SHP77 (cell line): ENCODE measurements at places on chromosomes 7 and 10.

- no peak for DNase-seq
These were observed 68.2 kb upstream of the AHR start for GRCh38 chr7:17230099-17230807.

DNA sequence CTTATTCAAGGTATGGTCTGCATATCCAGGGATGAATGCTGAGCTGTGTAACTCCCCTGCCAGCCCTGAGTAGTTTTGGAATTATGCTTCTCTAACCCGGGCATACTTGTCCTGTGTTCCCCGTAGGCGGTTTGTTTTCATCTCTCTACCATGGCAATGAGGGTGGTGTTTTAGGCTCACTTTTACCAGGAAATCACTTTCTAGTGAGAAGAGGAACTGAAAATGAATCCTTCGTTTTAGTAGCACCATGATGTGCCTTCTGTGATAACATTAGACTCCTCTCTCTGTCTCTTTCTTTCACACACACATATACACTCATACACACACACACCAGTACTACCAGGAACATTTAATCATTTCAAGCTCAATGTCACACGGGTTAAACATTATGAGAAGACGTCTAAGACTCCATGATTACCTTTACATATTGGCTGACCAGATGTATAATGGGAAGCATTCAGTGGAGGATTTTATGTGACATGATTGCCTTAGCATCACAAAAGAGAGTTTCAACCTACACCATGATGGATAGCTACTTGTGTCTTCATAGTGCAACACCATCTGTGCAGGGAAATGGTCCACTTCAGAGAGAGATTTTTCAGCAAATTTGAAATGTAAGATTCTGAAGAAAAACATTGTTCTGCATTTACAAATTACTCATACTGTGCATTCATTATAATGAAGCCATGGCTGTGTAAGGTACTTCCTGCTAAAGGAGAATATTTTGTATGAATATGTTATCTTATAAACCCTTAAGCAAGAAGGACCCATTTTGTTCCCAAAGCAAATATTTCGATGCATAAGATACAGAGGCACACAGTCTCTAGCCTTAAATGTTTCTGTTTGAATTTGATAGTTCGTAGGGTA is 31.0 kb upstream of the PFKP start:
- DNase-seq: no peak

- DNase-seq: no peak
These were observed 54.1 kb downstream of the KIAA1217 start for GRCh38 chr10:24262929-24263590.

DNA sequence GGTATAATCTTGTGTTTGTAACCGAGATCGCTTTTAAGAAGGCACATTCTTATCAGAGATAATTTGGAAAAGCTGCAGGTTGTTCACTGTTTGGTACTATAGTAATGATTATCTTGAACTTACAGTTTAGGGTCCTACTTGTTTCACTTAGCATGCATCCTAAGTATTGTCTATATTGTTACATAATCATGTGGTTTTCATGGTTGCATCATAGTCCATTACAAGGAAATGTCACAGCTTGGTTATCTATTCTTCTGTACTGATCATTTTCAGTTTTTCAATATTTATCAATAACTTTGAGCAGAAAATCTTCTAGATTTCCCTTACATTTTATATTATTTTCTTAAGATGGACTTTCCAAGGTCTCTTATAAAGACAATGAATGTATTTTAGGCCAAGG is 116.3 kb downstream of the PLPP4 start:
- no peak for DNase-seq

GRCh38 chr10:96745950-96746349 is 25.6 kb upstream of the PIK3AP1 start:
- DNase-seq: no peak

DNA sequence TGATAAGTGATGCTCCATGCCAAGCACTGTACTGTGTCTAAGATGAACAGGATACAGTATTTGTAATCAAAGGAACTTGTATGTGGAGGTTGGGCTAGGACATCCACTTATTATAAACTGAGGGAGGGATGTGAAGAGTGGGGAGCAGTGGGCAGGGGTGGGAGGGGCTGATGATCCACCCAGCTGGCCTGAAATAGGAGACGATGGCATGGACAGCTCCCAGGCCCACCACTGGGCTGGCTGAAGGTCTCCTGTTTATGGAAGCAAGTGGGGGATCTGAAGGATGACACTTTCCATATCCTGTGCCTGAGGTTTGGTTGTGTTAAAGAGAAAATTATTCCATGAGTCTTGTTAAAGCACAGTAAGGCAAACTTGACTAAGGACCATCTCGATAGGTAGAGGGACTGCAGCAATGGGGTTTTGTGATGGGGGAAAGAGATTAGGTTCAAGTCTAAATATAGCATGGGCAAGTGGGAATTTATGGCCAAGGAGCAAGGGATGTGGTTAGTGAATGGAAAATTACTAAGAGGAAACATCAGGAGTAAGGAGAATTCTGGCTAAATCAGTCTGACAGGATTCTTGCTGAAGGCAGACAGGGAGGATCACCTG is 124.6 kb downstream of the CCNY start:
- DNase-seq: no peak

DNA sequence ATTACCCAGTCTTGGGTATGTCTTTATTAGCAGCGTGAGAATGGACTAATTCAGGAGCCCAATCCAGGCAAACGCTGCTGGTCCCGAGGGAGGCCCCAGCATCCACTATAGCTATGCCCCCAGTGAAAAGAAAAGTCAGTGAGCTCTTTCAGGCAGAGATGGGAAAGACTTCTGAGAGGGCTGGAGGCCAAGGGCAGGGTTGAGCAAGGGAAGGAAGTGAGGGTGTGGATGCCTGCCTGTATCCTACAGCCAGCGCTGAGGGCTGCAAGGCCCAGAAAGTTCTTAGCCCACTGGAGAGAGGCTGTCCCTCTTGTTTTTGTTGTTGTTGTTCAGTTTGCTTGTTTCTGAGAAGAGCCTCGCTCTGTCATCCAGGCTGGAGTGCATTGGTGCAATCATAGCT is 261.6 kb downstream of the ZEB1 start:
- DNase-seq: no peak

- DNase-seq: no peak
These were observed 24.8 kb downstream of the GBX1 start for GRCh38 chr7:151142686-151143040.

GRCh38 chr7:139776486-139777132 is 1.2 kb downstream of the HIPK2 start:
- DNase-seq: no peak

DNA sequence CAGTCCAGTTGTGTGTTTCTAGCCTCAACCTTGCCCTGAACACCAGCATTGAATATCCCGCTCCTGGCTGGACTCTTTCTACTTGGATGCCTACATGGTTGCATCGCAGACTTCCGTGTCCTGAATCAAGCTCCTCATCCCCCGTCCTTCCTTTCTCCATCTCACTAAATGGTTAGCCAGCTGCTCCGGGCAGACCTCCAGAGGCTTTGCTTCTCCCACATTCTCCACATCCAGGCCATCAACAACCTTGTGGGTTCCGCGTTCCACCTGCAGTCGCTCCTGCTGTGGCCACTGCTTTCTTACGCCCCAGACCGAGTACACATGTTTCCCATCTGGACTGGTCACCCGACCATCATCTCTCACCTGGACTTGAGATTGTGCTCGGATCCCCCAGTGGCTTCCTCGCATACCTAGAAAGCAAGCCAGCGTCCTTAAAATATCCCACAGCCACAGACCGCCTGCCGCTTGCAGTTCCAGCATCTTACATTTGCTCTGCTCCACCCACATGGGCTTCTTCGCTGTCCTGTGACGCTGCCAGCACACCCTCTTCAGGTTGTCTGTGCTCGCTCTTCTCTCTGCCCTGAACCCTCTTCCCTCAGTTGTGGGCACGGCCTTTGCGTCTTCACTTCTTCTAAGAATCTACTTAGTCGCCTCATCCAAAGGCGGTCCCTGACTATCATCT is 25.9 kb downstream of the CELF2 start:
- no peak for DNase-seq

- DNase-seq: no peak
These were observed 77.8 kb downstream of the TBXAS1 start for GRCh38 chr7:139906879-139907278.

DNA sequence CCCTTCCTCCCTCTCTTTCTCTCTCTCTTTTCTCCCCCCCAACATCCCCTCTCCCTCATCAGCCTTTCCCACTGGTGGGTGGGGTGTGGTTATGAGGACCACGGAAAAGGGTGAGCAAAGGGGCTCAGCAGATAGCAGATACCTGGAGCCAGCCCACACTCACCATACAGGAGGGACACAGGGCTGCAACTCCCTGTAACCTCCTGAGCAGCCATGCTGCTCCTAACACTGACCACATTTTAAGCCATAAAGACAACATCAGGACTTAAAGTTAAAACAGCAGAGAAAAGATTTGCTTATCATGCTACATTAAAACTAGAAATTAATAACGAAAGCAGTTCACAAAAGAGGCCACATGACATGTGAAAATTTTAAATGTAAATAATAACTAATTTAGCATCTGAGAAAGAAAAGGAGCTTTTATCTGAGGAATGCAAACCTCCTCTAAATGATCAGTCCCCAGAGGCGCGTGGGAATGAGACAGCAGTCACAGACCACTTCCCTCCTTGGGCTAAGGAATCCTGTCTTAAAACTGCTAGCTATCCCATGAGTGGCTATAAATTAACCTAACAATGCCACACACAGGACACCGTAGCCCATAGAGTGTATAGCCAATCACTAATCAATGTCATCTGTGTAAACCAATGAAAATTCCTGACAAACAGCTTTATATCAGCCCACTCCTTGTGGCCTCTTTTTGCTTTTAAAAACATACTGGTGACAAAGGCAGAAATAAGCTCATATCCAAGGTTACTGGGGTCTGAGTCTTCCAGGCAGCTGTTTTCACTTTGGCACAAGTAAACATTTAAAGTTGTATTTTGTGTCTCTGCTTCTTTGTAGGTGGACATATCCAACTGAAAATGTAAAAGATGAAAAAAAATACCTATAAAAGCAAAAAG is 33.3 kb downstream of the PKD1L1 start:
- DNase-seq: no peak

GRCh38 chr10:117502421-117503243 is 39.9 kb upstream of the EMX2 start:
- DNase-seq: no peak

DNA sequence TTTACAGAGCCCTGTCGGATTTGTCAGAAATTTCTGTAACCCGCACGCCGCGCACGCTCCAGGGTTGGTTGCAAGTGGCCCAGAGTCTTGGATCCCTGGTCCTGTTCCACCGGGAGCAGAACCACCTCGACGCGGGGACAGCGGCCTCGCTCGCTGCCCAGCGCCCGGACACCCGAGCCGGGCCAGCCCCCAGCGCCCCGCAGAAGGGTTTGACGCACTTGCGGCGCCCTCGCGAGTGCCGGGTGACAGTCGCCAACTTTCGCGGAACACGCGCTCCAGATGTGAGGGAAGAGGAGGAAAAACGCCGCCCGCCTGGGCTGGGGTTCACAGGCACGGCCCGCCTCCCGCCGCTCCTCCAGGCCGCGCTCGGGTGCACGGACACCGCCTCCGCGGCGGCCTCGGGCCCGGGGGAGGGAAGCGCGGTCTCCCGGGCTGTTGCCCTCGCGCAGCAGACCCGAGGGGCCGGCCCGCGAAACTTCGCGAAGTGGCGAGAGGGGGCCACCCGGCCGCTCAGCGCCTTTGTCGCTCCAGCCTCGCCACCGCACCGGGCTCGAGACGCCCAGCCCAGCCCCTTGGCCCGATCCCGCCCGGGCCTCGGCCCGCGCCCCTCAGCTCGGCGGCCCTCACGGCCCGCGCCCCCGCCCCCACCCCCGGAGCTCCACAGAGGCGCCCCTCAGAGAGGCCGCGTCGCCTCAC is 514 bp downstream of the RNF216 start:
- no peak for DNase-seq

DNA sequence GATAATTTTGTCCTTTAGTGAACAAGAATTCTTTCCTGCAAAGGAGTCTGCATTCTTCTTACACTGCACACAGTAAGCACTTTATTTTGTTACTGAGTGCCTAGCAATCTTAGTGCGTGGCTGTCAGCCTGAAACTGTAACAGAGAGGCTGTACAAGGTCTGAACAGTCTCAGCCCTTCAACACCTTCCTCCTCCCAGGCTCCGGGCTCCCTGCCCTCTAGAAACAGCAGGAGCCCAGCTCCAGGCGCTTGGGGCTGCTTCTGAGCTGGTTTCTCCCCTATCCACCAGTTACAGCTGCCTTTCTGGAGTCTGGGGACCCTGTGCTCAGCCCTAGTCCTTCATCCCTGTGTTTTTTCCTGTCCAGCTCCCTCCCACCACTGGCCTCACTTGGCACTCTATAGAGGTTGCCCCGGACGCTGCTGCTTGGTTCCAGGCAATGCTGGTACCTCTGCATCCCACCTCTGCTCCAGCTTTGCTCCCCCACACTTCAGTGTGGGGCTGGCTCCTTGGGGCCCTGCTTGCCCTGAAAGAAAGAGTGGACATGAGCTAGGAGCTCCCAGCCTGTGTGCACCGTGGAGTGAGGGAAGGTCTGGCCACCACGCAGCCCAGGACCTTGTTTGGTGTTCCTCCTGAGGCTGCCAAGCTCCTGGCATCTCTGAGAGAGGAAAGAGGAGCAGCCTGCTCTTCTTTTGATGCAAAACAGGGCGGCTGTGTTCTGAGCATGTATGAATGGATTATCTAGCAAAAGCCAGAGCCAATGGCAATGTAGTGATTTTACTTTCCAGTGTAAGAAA is 251.2 kb upstream of the GRB10 start:
- DNase-seq: no peak

GRCh38 chr10:72075376-72076115 is 12.8 kb downstream of the SPOCK2 start:
- no peak for DNase-seq

GRCh38 chr7:134605978-134606923 is 40.4 kb upstream of the BPGM start:
- DNase-seq: peak; percentile 25

DNA sequence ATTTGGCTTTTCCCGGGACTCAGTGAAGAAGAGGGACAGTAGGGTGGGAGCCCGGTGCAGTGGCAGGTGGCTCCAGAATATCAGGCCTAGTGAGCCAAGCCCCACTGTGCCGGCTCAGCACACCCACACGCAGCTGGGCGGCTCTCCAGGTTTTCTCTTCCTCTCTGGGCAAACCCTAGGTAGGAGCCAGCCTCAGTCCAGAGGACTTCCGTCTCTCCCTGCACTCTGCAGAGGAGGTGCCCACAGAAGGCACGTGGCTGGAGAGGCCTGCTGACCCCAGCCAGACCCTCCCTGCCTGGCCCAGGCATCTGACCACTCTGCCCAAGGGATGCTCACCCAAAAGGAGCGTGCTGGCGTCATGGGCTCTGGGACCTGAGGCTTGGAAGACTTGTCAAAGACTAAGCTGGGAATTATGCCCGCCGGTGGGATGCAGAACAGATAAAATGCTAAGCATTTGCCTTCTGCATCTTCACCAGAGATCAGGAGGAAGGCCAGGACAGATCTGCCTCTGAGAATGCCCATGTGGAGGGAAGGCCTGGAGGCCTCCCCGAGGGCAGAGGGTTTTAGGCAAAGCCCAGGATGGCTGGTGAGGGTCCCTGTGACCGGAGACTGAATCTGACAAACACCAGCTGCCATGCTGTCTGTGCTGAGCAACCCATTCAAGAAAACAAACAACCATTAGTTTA is 40.2 kb downstream of the TCERG1L start:
- DNase-seq: no peak

GRCh38 chr7:142436601-142437000 is 178.7 kb upstream of the PRSS58 start:
- DNase-seq: no peak

GRCh38 chr10:12782537-12782936 is 219.0 kb downstream of the CCDC3 start:
- peak; percentile 8 for DNase-seq
